ENCODE measurements at places on chromosomes 12 and 14.

DNA sequence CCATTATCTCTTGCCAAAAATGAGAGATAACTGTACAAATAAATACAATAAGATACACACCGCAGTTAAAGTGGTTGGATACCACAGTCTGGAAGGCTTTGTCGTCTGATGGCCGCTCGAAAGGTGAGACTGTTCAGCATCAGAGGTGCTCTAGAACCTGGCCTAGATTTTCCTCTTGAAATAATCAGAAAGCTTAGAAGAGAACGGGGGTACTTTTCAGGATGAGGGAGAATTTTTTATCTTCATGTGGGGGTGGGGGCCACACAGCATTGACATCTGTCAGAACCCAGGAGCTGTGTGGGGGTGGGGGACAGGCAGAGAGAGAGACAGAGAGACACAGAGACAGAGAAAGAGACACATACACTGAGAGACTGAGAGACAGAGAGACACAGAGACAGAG, 90.5 kb downstream of the GALNT9 start:
- no peak for DNase-seq

DNA sequence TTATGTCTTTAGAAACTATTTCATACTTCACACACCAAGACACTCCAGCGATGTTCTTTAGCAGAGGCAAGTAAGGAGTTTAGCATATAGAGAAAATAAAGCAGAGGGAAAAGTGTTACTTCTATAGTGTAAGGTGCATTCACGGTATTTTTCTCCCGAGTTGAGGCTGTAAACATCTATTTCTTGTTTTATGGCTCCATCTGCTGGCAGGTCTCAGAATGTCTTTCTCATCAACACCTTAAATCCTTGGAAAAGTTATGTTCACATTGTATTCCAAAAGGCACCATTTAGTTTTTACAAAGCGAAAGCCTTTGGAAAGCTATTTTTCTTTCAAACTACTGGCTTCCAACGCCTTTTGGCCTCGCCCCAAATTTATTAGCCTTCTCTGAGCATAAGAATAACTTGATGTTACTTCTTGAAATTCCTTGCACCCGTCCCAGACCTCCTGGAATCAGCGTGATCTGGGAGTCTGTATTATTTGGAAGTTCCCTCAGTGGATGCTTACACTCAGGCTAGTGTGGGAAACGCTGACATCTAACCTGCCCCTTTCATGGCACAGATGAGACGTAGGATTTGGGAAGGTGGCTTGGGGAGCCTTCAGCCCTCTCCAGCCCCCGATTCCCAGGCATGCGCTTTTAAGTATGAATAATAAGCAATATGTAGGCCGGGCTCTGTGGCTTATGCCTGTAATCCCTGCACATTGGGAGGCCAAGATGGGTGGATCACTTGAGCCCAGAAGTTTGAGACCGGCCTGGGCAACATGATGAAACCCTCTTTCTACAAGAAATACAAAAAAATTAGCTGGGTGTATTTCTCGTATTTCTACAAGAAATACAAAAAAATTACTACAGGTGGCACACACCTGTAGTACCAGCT, 1.9 kb upstream of the PIWIL1 start:
- peak; percentile 10 for DNase-seq

DNA sequence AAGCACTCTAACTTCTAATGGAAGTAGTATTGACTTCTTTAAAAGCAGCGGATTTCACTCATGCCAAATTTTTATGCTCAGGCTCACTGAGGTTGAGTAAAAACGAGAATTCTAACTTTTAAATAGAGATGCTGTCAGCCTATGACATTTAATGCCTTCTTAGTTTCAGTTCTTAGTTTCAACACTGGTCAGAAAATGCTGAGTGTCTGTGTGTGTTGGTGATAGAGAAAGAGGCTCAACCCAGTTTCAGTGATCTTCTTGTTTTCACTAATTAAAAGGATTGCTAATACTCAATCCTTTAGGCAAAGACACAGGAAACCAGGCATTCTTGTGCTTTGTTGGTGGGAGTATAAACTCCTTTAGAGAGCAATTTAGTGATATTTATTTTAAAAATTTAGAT, 31.0 kb downstream of the PEBP1 start:
- DNase-seq = no peak

DNA sequence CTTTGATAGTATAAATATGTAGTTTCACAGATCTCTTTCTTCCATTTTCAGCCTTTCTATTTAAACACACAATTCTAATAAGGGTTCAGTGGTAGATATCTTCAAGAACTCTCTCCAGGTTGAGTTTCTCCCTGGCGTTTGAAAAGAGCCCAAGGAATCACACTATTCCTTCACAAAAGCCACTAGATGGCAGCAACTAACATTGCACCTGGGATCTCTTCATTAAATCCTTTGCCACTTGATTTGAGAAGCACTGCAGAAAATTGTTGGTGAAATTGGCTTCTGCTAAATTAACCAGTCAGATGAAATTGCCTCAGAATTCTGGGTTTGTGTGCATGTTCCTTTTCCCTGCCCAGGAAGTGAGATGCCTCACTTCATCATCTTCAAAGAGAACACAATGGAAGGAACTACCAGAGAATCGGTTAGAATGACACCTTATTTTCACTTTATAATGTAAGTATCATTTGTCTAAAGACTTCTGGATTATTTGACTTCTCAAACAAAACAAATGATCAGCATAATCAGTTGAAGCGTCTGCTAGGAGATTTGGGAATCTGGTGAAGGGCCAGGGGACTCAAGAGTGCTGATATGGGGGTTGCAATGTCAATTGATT, 6.8 kb downstream of the CCDC198 start:
- peak; percentile 20 for DNase-seq

- no peak for DNase-seq
Measured at GRCh38 chr12:116529686-116530085, 29.5 kb upstream of the MAP1LC3B2 start.
